ENCODE measurements at places on chromosomes 6 and 20. TPM values are rescaled to one million over a fixed set of nuclear protein-coding genes. Genes with fewer than 3 reads are reported as not detected.

GRCh38 chr6:9195322-9195721, 760.0 kb upstream of the SLC35B3 start:
- DNase-seq = no peak

DNA sequence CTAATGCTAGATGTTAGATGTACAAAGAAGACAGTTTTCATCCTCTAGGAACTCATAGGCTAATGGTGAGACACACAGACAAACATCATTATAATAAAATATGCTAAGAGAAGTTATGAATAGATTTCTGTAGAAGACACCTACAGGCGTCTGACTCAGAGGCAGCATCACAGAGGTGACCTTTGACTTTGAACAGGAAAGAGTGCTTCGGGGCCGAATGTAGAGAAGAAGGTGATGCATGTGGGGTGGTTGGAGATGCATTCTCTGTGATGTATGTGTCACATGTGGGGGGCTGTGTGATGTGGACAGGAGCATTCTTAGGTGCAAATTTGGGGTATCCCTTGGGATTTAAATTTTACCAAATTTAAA, 6.8 kb downstream of the GUCA1A start:
- DNase-seq = no peak

- DNase-seq = no peak
Measured at GRCh38 chr20:40109136-40109535, 579.9 kb downstream of the MAFB start.

- DNase-seq = no peak
Measured at GRCh38 chr6:31010393-31011060, at the start of gene MUC22. MUC22 (plus strand) TSS chr6:31010474; CDS start chr6:31010707, 233 bp downstream.

- no peak for DNase-seq
Measured at GRCh38 chr6:89975991-89976693, 81.9 kb downstream of the GJA10 start.

Gene ERVFRD-1
- not detected for total RNA-seq

Gene RBPJL
- not detected for total RNA-seq

Data from GM12878 (cell line).